ENCODE measurements at places on chromosomes 5 and 9.

GRCh38 chr5:90947667-90948066 is 389.1 kb downstream of the ADGRV1 start:
- no peak overlapping the region for H3K27ac ChIP-seq
- no peaks in the 10 kb centered on the region for H3K4me1 ChIP-seq
- no peaks in the 10 kb centered on the region for H3K36me3 ChIP-seq
- no peak overlapping the region for H3K4me3 ChIP-seq

DNA sequence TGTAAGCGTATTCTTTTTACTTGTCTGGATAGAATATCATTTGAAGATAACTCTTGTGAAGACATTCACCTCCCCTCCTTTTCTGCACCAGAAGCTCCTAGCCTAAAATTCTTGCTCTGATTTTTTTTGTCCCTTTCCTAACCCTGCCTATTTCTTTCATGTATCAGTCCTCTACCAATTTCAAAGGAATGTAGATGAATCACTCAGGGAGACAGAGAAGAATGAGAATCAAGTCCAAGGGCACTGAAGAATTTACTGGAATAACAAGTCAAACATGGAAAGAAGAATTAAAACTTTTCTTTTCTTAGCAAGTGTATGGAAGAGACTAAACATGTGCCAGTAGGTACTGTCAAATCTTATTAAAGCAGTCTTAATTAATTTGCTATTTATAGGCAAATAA is 618.7 kb downstream of the DNAH5 start:
- no peaks in the 10 kb centered on the region for H3K27me3 ChIP-seq
- no peaks in the 10 kb centered on the region for H3K4me1 ChIP-seq
- no peak overlapping the region for H3K27ac ChIP-seq
- DNase-seq, result no peak
- H3K4me3 ChIP-seq, result no peak overlapping the region
- H3K36me3 ChIP-seq, result no peaks in the 10 kb centered on the region

DNA sequence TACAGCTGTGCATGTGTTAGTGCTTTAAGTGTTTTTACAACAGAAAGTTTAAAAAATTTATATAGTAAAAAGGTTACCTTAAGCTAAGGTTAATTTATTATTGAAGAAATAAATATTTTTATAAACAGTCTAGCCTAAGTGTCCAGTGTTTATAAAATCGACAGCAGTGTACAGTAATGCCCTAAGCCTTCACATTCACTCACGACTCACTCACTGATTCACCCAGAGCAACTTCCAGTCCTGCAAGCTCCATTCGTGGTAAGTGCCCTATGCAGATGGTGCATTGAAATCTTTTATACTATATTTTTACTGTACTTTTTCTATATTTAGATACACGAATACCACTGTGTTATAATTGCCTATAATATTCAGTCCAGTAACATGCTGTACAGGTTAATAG is 159.1 kb downstream of the ROR2 start:
- DNase-seq, result no peak
- H3K4me1 ChIP-seq, result peaks cover 4% of the 10 kb centered on the region
- no peak overlapping the region for H3K27ac ChIP-seq
- no peaks in the 10 kb centered on the region for H3K36me3 ChIP-seq
- H3K27me3 ChIP-seq, result peaks cover 21% of the 10 kb centered on the region

- DNase-seq, result no peak
- no peaks in the 10 kb centered on the region for H3K4me1 ChIP-seq
- no peak overlapping the region for H3K27ac ChIP-seq
- no peaks in the 10 kb centered on the region for H3K36me3 ChIP-seq
- H3K27me3 ChIP-seq, result no peaks in the 10 kb centered on the region
Measured at GRCh38 chr9:26262421-26263107, 584.3 kb upstream of the TUSC1 start.

DNA sequence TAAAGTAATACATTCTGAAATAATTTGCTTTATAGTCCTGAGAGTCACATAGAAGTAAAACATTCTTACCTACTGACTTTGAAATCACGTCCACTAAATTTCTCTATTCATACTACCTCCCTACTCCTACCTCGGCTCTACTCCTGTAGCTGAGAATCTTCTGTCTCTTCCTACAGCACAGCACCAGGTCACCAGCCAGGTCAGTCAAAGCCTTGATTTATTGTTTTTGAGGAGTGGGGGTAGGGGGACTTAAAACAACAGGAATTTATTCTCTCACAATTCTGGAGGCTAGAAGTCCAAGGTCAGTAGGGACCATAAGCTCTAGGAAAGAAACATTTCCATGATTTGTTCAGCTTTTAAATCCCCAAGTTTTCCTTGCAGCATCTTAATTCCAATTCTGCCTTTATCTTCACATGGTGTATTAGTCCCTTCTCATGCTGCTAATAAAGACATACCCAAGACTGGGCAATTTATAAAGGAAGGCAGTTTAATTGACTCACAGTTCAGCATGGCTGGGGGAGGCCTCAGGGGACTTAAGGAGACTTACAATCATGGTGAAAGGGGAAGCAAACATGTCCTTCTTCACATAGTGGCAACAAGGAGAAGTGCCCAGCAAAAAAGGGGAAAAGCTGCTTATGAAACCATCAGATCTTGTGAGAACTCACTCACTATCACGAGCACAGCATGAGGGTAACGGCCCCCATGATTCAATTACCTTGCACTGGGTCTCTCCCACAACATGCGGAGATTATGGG is 49.6 kb upstream of the CCNG1 start:
- DNase-seq, result no peak
- no peaks in the 10 kb centered on the region for H3K4me1 ChIP-seq
- H3K27me3 ChIP-seq, result peaks cover 5% of the 10 kb centered on the region
- no peak overlapping the region for H3K27ac ChIP-seq
- H3K36me3 ChIP-seq, result no peaks in the 10 kb centered on the region

DNA sequence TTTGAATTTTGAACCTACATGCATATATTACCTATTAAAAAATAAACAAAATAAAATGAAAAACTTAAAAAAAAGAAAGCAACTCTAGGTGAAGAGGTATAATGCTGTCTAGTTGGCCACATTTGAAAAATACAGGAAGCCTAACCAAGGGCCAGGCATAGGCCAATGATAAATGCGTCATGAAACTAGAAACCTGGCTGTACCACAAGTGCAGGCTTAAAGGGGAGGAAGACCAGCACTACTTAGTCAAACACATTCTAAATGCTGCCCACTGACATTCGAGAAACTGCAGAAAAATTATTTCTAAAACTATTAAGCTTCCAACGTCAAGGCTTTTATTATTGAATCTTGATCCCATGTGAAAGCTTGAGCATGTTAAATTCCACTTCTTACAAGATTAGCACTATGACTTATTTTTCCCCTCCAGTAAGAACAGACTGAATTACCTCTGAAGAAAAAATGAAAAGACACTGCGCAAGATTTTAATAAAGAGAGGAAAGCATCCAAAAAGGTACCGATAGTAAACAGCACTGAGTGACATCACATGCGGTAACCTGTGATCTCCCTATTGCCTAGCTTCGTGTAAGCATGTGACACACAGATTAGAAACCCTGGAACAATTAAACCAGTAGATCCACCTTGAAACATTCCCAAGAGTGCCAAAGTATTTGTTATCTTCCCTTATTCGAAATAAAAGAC is 16.2 kb downstream of the CDC14B start:
- DNase-seq, result no peak
- peaks cover 7% of the 10 kb centered on the region for H3K27me3 ChIP-seq
- no peaks in the 10 kb centered on the region for H3K36me3 ChIP-seq
- no peaks in the 10 kb centered on the region for H3K4me1 ChIP-seq
- no peak overlapping the region for H3K4me3 ChIP-seq
- H3K27ac ChIP-seq, result no peak overlapping the region

DNA sequence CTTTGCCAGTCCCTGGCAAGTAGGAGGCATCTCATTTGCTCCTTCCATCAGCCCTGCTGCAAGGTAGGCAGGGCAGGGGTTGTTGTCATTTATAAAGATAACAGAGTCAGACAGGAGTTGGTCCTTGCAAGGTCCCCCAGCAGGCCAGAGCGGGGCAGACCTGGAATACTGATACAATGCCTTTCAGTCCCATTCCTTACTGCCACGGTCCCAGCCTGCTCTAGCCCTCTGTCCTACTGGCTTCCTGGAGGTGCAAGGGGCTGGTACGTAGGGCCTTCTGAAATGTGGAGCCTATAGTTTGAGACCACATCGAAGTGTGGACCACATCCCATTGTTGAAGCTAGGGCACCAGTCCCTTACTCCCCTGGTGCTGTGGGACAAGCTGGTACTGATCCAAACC is 42.8 kb upstream of the PITX1 start:
- peaks cover 14% of the 10 kb centered on the region for H3K27me3 ChIP-seq
- no peak for DNase-seq
- H3K4me3 ChIP-seq, result no peak overlapping the region
- no peaks in the 10 kb centered on the region for H3K4me1 ChIP-seq

GRCh38 chr5:145921211-145921610 is 15.2 kb upstream of the SH3RF2 start:
- H3K36me3 ChIP-seq, result no peaks in the 10 kb centered on the region
- peaks cover 3% of the 10 kb centered on the region for H3K27me3 ChIP-seq
- no peak overlapping the region for H3K4me3 ChIP-seq
- no peak for DNase-seq
- H3K27ac ChIP-seq, result no peak overlapping the region

GRCh38 chr9:129610213-129610472 is 10.8 kb downstream of the C9orf50 start:
- H3K4me1 ChIP-seq, result peaks cover 39% of the 10 kb centered on the region
- no peak for DNase-seq
- no peak overlapping the region for H3K27ac ChIP-seq

GRCh38 chr9:74595286-74595685 is 98.2 kb downstream of the RORB start:
- H3K27me3 ChIP-seq, result no peaks in the 10 kb centered on the region
- no peak overlapping the region for H3K4me3 ChIP-seq
- H3K27ac ChIP-seq, result no peak overlapping the region
- DNase-seq, result no peak
- H3K4me1 ChIP-seq, result no peaks in the 10 kb centered on the region

GRCh38 chr5:3531320-3531986 is 64.2 kb upstream of the IRX1 start:
- no peak for DNase-seq
- H3K27ac ChIP-seq, result no peak overlapping the region
- H3K4me3 ChIP-seq, result no peak overlapping the region
- no peaks in the 10 kb centered on the region for H3K27me3 ChIP-seq
- H3K36me3 ChIP-seq, result no peaks in the 10 kb centered on the region
- no peaks in the 10 kb centered on the region for H3K4me1 ChIP-seq

DNA sequence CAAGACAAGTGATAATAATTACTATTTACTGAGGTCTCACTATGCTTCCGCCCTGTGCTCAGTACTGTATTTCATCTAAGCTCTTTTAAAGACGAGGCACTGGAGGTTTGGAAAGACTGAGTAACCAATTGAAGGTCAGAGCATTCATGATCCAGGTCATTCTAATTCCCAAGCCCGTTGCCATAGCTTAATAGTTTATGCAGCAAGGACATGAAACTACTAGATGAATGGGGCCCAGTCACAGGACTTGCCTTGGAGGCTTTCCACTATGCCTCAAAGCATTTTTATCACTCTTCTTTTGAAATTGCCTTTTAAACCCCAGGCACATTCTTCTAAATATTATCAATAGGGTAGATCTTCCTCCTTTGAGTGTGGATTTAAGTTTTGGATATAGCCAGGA is 17.2 kb upstream of the NFIB start:
- H3K4me3 ChIP-seq, result no peak overlapping the region
- no peaks in the 10 kb centered on the region for H3K36me3 ChIP-seq
- no peak for DNase-seq
- peaks cover 46% of the 10 kb centered on the region for H3K27me3 ChIP-seq
- no peak overlapping the region for H3K27ac ChIP-seq
- H3K4me1 ChIP-seq, result peaks cover 7% of the 10 kb centered on the region

GRCh38 chr9:13322828-13323550 is 43.5 kb upstream of the MPDZ start:
- H3K4me3 ChIP-seq, result no peak overlapping the region
- H3K36me3 ChIP-seq, result no peaks in the 10 kb centered on the region
- no peak overlapping the region for H3K27ac ChIP-seq
- H3K4me1 ChIP-seq, result no peaks in the 10 kb centered on the region
- DNase-seq, result no peak

DNA sequence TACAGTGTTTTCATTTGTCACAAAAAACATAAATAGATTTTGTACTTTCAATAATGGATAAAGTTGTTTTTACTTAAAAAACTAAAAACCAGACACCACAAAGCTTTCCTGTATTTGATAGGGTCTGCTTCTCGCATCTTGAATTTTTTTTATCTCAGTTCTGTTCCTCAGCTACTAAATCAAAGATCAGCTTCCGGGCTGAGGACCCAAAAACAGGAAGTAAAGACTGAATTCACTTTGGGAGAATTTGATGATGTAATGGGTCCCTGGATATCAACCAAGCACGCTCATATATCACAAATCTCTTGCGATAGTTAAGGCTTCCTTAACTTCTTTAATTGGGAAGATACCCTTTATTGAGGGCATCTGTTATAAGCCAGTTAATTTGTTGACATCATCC is 24.1 kb downstream of the ITK start:
- no peaks in the 10 kb centered on the region for H3K27me3 ChIP-seq
- peaks cover 78% of the 10 kb centered on the region for H3K36me3 ChIP-seq
- peak overlapping the region; percentile 86 for H3K27ac ChIP-seq
- peaks cover 89% of the 10 kb centered on the region for H3K4me1 ChIP-seq
- no peak for DNase-seq
- H3K4me3 ChIP-seq, result peak overlapping the region; percentile 11
